Activated T-helper 1 cell treated with anti-CD3 and anti-CD28 coated beads, Interleukin-12 subunit alpha, Interleukin-12 subunit beta, Interleukin-2, Interleukin-4 antibody, amounts not matched to agents 30 ng/mL and 10 ng/mL and 1 ng/mL, durations not matched to agents 14 hours and 24 hours and 36 hours (primary cell): ENCODE measurements at places on chromosomes 5 and 9. TPM values are rescaled to one million over a fixed set of nuclear protein-coding genes. Genes with fewer than 3 reads are reported as not detected.

C9orf50 gene
- total RNA-seq: not detected in 2 replicates

FAM221B gene
- not detected in 2 replicates for total RNA-seq

CA9 gene
- total RNA-seq: 0.44 TPM in 1 of 2 replicates, not detected in the other

MROH2B gene
- not detected in 2 replicates for total RNA-seq

CCNO gene
- 0.10 and 0.20 TPM in 2 replicates for total RNA-seq

ADGRD2 gene
- total RNA-seq: not detected in 2 replicates

UBQLN1 gene
- total RNA-seq: 142 and 143 TPM in 2 replicates

- H3K4me3 ChIP-seq: no peak overlapping the region
- H3K4me1 ChIP-seq: peaks cover 10% of the 10 kb centered on the region
- no peak for DNase-seq
- peaks cover 43% of the 10 kb centered on the region for H3K36me3 ChIP-seq
- peak overlapping the region; percentile 40 for H3K27ac ChIP-seq
Measured at GRCh38 chr9:6498982-6499381, 86.0 kb downstream of the UHRF2 start.

- no peaks in the 10 kb centered on the region for H3K36me3 ChIP-seq
- H3K4me1 ChIP-seq: no peaks in the 10 kb centered on the region
- no peaks in the 10 kb centered on the region for H3K27me3 ChIP-seq
- DNase-seq: no peak
Measured at GRCh38 chr5:106521701-106522100, 1149.0 kb downstream of the EFNA5 start.

DNA sequence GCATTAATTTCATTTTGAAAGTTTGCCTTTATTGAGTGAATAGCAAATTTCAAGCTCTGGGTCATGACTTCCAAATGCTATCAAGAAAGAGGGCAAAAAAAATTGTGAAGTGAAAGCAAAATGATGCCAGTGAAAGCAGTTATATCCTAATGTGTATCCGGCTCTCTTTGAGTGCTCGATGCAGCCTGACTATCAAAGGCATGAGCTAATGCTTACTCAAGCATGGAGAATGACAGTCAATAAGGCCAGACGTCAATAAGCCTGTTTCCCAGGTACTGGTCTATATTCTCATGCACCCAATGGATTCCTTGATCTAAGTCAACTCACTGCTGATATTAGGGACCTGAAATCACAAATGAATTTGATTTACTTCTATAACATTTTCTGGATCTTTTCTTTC, 435.5 kb downstream of the CAAP1 start:
- no peak overlapping the region for H3K4me3 ChIP-seq
- no peak overlapping the region for H3K27ac ChIP-seq
- no peaks in the 10 kb centered on the region for H3K27me3 ChIP-seq

DNA sequence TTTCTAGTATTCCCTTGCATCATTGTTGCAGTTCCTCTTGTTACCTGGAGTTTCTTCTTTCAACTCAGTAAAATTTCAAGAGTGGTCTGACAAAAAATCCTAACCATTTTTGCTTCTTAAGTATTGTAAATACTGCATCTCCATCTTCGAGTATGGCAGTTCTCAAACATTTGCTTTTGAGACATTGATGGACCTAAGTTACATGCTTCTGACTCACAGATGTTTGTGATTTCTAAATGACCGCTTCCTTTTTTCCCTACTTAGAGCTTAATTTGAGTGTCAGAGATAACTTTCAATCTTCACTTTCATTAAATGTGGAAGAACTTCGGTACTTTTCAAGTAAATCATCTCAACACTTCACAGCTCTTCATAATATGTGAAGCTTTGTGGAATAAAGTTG, 4.2 kb downstream of the UHRF2 start:
- H3K27me3 ChIP-seq: no peaks in the 10 kb centered on the region
- H3K4me3 ChIP-seq: peak overlapping the region; percentile 78
- H3K36me3 ChIP-seq: peaks cover 28% of the 10 kb centered on the region

GRCh38 chr9:133103987-133104505, 17.0 kb downstream of the RALGDS start:
- H3K36me3 ChIP-seq: peaks cover 43% of the 10 kb centered on the region
- H3K27me3 ChIP-seq: no peaks in the 10 kb centered on the region
- no peak overlapping the region for H3K4me3 ChIP-seq
- no peak for DNase-seq

GRCh38 chr5:134969166-134969565, 1.5 kb downstream of the CATSPER3 start:
- DNase-seq: no peak
- H3K36me3 ChIP-seq: peaks cover 21% of the 10 kb centered on the region
- peaks cover 22% of the 10 kb centered on the region for H3K4me1 ChIP-seq
- H3K4me3 ChIP-seq: no peak overlapping the region

DNA sequence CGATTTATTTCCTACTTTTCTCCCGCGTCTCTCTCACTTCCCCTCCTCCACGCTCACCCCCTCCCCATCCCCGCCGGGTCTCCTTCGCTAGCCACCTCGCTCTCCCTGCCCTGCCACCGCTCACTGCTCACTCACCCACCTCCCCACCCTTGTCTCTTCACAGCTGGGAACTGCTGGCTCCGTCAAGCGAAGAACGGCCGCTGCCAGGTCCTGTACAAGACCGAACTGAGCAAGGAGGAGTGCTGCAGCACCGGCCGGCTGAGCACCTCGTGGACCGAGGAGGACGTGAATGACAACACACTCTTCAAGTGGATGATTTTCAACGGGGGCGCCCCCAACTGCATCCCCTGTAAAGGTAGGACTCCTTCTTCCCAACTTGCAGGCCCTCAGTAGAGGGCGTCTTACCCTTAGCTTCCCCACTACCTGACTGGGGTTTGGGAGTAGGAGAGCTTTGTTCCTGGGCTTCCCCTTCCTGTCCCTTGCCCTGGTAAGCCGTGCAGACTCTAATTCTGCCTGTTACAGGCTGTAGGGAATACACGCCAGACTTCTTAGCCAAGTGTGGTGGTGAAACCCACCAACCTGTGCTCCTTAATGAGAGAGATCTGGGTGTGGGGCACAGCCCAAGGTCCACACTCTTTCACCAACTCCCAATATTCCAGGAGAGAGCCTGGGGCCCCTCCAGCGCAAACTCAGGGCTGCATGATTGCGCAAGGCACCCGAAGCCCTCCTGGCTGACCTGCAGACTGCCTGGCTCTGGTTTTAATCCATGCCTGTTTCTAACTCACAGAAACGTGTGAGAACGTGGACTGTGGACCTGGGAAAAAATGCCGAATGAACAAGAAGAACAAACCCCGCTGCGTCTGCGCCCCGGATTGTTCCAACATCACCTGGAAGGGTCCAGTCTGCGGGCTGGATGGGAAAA, 2.5 kb downstream of the FST start:
- peaks cover 60% of the 10 kb centered on the region for H3K27me3 ChIP-seq
- no peak for DNase-seq
- H3K4me3 ChIP-seq: peak overlapping the region; percentile 89

DNA sequence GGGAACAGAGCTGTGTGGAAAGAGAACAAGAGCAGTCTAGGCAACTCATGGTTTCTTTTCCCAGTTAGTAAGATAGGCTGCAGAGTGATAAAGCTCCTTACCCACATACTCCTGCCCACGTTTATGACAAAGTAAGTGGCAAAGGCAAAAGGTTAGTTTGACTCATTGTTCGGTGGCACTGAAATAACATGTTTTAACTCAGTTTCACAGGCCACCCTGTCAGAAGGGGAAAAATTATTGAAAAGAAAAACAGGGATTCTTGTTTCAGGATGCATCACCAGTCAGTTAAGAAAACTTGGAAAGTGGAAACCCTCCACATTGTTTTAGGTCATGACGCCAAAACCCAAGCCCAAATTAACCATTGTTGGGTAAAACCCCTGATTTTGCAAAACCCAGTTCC, 22.3 kb upstream of the DAB2 start:
- no peaks in the 10 kb centered on the region for H3K27me3 ChIP-seq
- H3K27ac ChIP-seq: no peak overlapping the region
- no peak for DNase-seq
- no peak overlapping the region for H3K4me3 ChIP-seq
- H3K4me1 ChIP-seq: no peaks in the 10 kb centered on the region
